ENCODE measurements at places on chromosomes 1 and 21.

- DNase-seq, result peak; percentile 66
Observed at GRCh38 chr1:206634365-206635079, 814 bp upstream of the DYRK3 start.

DNA sequence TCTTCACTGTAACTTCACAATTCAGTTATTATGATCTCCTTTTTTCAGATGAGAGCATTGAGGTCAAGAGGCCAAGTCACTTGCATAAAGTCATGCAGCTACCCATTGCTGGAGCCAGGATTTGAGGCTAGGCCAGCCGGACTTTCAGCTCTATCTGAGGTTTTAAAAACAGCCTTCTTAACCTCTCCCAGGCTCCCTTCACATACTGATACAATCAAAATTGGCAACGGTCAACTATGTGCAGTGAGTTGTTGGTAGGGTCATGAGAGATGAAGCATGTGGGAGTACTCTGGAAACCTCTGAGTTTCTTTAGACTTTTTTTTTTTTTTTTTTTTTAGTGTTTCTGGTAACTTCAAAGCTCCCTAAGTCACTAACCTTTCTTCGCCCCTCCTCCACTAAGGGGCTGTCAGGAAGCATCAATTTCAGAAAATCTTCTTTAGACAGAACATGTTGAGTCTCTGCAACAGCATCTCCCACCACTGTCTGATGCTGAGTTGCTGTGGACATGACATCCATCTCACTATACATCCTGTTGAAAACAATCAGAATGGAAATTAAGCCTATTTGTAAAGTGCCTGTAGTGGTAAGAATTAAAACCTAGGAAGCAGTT, 201.8 kb downstream of the SIPA1L2 start:
- no peak for DNase-seq

DNA sequence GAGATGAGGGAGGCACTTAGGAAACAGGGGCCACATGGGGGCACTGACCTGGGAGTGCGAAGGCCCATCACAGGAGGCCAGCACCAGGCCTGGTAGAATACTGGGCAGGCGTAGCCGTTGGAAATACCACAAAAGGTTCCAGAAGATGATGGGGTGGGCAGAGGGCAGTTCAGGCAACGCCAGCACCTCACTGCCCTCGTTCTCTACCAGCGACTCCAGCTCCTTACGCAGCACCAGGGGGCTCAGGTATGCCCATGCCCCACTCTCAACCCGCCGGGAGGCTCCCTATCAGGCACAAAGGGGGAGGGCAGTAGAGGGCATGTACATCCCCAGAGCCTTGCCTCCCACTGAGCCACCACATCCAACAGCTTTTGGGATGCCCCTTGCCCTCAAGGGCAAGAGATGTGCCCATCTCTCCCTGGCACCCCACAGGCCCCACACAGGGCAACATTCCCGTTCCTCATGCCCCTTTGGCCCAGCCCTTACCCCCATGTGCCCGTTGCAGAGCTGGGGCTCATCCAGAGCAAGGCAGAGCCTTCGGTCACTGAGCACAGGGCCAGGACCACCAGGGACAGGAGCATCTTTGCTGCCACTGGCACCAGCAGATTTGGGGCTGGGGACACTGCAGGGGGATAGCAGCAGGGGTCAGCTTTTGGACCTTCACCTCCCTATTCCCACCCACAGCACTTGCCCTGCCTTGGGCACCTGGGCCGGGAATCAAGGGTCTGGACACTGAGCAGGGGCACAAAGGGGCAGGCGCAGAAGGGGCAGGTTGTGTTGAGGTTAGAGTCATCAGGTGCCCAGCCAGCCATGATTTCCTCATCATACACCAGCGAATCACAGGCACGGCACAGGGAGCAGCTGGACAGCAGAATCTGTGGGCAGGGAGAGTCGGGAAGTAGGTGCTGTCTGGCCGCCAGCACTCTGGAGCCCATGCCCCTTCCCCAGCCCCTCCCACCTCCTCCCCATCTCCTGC, 9.7 kb upstream of the GATAD2B start:
- DNase-seq, result no peak

DNA sequence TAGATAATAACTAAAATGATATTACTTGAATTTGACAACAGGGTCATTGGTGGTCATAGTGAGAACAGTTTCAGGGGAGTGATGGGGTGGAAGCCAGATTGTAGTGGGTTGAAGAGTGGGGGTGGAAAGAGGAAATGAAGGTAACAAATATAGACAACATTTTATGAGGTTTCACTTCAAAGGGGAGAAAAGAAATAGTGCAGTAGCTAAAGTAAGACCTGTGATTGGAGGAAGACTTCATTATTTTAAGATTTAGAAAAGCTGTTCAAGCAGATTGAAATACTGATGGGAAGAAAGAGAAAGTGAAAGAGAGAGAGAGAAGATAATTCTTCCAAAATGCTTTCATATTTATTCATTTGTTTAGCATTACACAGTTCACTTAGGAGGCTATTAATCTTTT, 52.0 kb upstream of the KCNA3 start:
- DNase-seq, result no peak

- DNase-seq, result no peak
Observed at GRCh38 chr1:112711670-112712069, 3.5 kb downstream of the PPM1J start.

DNA sequence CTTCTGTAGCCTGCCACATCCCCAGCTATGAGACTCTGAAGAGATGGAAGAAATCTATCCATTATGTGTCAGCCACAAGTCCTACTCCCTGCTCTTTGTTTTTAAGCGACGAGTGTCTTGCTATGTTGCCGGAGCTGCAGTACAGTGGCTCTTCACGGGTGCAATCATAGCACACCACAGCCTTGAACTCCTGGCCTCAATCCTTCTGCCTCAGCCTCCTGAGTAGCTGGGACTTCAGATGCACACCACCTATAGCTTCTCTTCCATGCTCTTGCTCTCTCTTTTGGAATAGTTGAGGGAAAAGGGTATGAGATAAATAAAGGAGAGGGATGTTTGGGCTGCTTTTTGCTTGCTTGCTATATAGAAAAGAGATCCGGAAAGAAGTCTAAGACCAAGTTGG, 1.6 kb downstream of the TUFT1 start:
- no peak for DNase-seq

DNA sequence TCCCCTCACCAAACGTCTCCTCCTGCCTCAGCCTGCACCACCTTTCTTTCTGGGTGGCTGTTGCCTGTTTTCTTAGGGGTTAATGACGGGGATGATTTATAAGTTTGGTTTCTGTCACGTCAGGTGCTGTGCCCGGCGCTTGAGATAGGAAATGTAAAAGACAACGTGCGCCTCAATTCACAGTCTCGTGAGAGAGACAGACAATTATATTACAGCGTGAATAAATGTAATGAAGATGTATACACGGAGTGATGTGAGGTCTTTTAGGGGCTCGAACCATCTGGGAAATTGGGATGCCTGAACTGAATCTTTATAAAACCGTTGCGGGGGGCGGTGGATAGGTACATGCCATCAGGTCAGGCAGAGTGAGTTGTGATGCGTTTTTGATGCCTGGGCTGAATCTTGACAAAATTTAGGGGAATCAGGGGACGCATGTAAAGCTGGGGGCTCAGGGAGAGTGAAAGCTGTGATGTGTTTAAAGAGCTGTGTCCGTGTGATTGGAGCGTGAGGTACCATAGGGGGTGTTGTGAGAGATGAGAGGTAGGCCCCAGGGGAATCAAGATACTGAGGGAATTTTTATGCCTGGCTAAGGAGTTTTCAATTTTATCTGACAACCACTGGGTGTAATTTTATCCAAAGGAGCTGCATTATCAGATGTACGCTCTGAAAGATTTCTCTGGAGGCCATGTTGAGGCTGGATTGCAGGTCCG, 831 bp downstream of the TIPRL start:
- no peak for DNase-seq

DNA sequence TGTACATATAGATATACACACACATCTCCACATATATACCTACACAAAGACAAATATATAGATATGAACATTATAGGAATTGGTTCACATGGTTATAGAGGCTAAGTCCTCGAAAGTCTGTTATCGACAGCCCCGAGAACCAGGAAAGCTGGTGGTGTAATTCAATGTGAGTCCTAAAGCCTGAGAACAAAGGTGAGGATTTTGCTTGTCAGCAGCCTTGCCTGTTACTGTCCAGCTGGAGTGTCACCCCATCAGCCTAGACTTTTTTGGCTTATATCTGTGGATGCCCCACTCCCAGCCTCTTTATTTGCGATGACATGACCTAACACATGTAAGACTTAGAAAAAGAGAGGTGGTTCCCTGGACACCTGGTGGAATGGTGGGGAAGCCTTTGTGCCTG, 97.0 kb downstream of the GIPC2 start:
- no peak for DNase-seq

DNA sequence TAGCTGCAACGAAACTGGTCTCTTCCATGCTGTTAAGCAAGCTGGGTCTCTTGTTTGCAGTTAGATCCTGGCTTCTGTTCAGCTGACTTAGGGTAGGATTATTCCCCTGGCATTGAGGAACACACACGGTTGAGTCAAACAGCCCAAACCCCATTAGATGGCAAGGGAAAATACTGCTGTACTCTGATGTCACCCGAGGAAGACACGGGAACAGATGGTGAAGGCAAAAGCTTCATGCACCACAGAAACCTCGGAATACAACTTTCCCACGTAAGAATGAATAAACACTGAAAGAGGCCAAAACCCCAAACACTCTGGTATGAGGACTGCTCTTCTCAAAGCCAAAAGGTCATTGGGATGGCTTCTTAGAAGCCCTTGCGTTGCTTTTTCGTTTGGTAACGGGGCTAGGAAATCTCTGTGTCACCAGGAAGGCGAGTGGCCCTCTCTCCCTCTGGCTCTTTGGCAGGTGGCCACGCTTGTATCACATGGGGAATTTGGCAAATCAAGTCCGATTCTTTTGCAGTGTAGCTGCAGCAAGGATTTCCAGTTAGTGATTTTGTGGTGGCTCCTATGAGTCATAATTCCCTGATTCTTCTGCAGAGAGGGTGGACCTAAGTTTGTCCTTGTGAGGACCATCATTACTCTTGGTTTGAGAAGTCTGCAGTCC, 16.7 kb upstream of the LYST start:
- DNase-seq, result no peak

GRCh38 chr1:209651138-209651587, 1.1 kb downstream of the LAMB3 start:
- peak; percentile 15 for DNase-seq

DNA sequence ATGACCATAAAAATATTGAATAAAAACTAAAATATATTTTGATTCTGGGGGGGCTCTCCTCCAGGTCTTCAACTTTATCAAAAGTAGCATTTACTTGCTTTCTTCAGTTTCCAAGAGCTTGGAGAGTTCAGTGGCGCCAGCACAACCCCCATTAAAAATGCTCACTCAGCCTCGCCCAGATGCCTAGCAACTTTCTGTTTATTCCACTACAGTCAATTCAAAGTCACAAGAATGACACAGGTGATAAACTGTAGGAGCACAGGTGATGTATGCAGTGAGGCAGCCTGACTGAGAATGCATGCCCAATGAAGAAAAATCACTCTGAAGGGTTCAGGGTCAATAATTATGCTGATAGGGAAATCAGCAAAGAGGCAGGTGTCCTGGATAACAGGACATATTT, 159.4 kb upstream of the ATP1B1 start:
- no peak for DNase-seq

- DNase-seq, result no peak
Observed at GRCh38 chr1:212062832-212063438, 27.4 kb downstream of the DTL start.

- no peak for DNase-seq
Observed at GRCh38 chr1:2967881-2968280, 53.4 kb upstream of the ACTRT2 start.

DNA sequence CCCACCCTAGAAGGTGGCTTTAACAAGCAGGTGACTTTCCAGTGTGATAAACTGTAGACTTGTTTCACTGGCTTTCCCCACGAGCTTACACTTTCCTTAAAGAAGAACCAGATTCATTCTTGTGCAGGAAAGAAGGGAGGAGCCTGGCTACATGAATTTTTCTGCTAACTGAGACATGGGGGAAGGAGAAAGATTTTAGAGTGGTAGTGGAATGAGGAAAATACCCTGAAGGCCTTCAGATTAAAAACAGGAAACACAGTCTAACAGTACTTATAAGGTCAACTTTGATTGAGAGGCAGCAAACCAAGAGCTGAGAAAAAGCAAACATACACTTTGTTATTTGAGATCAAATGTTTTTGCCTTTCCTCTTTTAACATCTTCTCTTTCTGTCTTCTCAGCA, 640.9 kb upstream of the PLXNA2 start:
- DNase-seq, result no peak

GRCh38 chr1:212667223-212668139, 32.2 kb downstream of the BATF3 start:
- no peak for DNase-seq

DNA sequence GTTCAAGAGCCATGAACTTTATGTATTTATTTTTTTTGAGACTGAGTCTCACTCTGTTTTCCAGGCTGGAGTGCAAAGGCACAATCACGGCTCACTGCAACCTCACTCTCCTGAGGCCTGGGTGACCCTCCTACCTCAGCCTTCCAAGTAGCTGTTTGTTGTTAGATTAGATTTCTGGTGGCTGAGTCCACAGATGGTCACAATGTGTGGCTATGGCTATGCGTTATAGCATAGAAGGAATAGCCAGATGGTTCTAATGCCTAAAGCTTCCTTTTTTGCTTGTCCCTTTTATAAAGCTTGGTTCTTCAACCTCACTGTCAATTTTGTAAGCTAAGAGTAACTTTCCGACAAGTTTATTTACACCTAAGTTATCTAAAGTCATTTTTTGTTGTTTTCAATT, 62.3 kb upstream of the FMN2 start:
- DNase-seq, result no peak

GRCh38 chr1:67880056-67880601, 46.9 kb upstream of the GNG12 start:
- no peak for DNase-seq

DNA sequence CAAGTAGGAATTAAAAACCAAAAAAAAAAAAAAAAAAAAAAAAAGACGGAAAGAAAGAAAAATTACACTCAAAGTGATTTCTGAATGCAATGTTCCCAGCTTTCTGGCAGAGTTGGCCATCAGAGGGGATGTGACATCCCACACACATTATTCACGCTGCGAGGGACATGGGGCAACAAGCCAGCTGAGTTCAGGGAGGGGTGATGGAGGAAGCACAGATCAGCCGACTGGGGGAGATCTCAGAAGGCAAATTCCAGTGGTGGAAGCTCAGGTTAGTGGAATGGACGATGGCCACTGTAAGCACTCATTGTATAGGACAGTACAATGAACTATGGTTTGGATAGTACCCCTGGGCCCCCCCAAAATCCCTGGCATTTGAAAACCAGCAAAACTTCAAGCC, 311.9 kb downstream of the PCP4 start:
- no peak for DNase-seq

DNA sequence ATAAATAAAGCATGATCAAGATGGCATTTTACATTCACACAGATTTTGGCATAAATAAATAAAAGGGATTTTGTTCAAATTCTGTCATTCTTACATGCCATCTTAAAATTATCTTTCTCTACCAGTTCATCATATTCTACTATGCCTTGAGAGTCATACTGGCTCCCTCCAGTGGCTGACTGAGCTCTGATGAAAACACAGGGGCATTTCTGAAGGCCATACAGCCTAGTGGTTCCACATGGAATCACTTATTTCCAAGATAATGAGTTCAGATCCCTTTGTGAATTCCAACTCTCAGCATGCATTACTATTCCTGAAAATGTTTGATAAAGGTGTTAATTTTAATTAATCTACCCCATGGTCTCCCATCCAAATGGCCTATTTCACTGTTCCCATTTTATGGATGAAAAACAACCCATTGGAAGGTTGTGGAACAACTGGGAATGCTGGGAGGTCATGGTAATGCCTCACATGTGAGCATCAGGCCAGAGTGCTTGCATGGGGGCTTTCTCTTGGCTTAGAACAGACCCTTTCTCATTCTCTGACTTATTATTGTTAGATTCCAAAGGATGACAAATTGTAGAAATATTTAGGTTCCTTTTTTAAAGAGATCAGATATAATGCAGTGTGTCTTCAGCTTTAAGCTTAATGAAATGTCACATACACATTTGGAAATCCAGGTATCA, 622.4 kb upstream of the PKN2 start:
- DNase-seq, result no peak

Data from activated CD4-positive, CD25-positive, alpha-beta regulatory T cell (primary cell).